ENCODE measurements at places on chromosomes 6 and 20. TPM values are rescaled to one million over a fixed set of nuclear protein-coding genes. Genes with fewer than 3 reads are reported as not detected.

DNA sequence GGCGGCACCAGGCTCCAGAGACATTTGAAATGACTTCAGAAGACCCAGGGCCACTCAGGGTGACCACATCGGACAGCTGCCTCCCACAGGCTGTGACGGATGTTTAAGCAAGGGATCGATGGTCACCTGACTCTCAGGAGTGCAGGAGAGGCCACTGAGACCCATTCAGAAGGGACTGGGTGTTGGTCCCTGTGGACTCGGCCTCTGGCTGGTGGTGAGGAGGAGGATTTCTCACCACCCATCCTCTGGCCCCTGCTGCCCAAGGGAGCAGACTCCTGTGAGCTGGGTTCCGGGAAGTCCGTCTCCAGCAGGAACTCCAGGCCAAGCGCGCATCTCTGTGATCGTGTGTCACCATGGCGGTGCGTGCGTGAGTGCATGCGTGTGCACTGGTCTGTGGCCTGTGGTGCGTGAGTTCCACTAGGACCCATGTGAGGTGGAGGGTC is 25.5 kb downstream of the NPEPL1 start:
- no peak for DNase-seq

GRCh38 chr20:48791666-48792071 is 36.1 kb downstream of the PREX1 start:
- DNase-seq, result no peak

DNA sequence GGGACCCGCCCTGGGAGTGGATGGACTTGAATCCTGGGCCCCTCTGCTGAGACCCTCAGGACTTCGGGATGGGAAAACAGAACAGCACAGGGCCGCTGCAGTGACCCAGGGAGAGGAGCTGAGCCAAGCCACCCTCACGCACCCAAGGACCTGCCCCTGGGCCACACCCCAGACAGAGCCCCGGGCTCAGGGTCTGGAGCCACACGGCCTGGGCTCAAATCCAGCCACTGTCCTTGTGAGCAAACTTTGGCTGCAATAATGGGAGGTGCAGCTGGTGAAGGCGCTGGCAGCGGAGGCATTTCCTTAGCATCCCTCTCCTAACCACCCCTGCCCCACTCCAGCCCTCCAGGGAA is 207.7 kb downstream of the PREX1 start:
- DNase-seq, result no peak

DNA sequence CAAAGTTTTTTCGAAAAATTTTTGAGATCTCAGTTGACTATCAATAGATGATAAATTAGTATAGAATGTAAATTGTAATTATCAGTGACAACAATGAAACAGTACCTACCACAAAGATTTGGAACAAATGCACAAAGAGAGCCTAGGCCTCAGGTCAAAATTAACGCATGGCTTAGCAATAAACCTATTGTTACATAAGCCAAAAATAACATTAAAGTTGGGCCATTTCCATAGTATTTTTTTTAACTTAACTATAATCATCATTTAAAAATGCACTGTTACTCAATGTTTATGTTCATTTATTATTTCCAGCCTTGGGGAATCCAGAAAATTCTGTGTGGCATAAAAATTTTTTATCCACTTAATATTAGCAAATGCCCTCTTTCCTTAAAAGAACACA is 117.0 kb downstream of the EPB41L2 start:
- DNase-seq, result no peak

DNA sequence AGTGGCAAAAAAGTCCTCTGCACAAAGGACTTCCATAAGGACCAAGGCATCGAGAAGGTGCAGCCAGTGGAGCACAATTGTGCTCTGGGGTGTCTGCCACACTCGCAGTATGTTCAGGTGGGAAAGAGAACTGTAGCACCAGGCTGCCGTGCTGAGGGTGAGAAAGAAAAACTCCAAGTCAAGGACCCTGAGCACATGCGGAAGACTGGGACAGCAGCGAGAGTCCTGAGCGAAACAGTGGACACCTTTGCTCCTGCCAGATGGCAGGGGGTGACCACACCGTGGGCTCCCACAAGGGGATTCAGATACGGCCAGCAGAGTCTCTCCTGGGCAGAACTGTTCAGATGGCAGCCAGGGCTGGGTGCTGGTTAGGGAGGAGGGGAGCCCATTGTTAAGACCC is 73.6 kb downstream of the POPDC3 start:
- no peak for DNase-seq

HSPA12B gene
- 58.2 TPM for total RNA-seq

ULBP2 gene
- 1.1 TPM for total RNA-seq

Measured in omental fat pad (tissue), 4 donors.